Suprapubic skin (tissue), 4 donors: ENCODE measurements at places on chromosomes 1 and 21.

DNA sequence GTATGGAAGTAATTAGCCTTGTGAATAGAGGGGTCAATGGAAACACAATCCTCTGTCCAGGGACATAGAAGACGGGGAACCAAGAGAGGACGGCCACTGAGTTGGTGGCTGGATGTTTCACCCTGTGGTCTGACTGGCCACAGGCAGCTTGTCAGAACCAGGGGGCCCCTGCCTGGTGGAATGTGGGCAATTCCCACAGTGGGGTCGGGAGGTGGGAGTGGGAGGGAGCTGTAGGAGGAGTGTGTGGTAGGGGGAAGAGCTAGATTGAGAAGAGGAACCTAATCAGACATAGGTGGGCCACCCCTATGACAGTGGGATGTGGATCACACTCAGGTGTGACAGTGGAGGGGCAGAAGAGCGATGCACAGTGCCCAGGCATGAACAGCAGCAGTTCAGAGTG lies 31.3 kb downstream of the TRIM62 start:
- no peak for DNase-seq

DNA sequence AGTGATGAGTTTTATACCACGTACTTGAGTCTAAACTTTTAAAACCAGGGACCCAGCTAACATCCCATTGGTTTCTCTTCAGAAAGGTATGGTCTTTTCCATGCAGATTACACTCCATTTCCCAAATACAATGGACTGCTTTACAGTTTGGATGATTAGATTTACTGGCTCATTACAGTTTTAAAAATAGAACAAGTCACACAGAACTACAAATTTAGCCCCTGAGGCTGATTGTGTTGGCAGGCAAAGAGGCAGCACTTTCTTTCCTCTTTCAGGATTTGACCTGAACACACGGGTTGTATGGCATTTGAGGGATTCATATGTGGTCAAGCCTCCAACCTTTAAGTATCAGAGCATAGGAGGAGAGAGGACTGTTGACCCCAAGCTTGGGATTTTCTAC lies 21.8 kb upstream of the VTCN1 start:
- DNase-seq, result no peak

- no peak for DNase-seq
Observed at GRCh38 chr1:168121401-168122011, 15.2 kb downstream of the GPR161 start.

DNA sequence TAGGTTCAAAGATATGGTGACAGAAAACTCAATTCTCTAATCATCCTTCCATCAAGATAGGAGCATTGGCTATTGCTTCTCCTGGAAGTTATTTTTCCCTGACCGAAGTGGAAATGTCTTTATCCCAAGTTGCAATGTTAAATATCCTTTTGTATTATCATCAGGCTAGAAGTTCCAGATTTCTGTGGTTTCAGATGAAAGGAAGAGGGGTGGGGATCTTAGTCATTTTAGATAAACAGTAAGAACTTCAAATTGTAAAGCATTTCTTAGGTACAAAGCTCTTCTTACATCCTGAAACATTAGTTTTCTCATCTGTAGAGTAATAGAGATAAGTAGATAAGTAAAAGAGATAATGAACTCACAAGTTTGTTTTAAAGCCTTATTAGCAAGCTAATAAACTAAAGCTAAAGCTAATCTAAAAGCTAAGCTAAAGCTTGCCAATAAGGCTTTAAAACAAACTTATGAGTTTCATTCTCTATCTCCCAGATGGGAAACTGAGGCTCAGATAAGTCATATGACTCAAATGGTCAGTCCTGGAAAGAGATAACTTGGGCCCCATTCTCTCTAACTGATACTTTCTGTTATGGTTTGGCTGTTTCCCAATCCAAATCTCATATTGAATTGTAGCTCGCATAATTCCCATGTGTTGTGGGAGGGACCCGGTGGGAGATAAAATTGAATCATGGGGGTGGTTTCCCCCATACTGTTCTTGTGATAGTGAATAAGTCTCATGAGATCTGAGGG lies 99.2 kb upstream of the KCNK2 start:
- no peak for DNase-seq

- no peak for DNase-seq
Observed at GRCh38 chr1:2486558-2486957, 10.5 kb downstream of the PLCH2 start.

- no peak for DNase-seq
Observed at GRCh38 chr1:153849487-153850185, 73.1 kb downstream of the GATAD2B start.

DNA sequence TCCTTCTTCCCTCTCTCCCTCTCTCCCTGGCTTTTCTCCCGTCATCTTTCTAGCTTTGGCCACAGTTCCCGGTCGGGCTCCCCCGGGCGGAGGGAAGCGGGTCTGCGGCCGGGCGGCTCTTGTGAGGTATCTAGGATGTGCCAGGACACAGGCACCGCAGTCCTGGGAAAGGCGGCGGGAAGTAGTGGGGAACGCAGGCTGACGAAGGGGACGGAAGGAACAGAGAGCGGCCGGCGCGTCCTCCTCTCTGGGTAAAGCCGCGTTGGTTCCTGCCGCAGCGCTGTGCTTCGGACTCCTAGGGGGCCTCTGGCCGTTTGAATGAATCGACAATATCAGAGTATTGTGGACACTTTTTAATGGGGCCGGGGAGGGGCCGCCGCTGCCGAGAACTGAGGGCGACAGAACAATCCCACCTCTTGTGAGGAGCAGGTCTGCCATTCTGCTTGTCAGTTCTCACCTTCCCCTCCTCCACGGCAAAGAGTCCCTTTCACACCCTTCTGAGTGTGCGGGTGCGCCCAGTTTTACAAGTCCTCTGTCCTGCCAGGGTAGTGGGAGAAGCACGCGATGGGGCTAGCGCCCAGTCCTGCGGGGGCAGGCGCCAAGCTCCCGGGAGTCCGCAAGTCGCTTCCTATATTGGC lies 1.2 kb upstream of the LHX9 start:
- DNase-seq, result no peak

- DNase-seq, result no peak
Observed at GRCh38 chr1:3042481-3042880, 21.2 kb downstream of the ACTRT2 start.

DNA sequence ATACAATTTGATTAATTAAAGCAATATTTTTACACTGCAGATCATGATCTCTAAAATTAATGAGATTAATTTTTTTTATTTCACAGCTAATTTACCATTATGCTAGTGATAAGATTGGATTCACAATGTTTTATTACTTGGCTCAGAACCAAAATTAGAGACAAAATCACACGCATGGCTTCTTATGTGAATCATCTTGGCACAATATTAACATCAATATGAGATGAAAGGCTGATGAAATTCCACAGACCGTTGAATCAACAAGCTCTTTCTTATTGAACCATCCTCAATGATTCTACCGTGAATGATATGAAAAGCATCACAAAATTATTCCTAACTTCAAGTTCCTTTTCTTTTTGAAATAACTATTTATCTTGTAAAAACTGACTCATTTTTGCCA lies 544.9 kb downstream of the KCNT2 start:
- DNase-seq, result no peak

DNA sequence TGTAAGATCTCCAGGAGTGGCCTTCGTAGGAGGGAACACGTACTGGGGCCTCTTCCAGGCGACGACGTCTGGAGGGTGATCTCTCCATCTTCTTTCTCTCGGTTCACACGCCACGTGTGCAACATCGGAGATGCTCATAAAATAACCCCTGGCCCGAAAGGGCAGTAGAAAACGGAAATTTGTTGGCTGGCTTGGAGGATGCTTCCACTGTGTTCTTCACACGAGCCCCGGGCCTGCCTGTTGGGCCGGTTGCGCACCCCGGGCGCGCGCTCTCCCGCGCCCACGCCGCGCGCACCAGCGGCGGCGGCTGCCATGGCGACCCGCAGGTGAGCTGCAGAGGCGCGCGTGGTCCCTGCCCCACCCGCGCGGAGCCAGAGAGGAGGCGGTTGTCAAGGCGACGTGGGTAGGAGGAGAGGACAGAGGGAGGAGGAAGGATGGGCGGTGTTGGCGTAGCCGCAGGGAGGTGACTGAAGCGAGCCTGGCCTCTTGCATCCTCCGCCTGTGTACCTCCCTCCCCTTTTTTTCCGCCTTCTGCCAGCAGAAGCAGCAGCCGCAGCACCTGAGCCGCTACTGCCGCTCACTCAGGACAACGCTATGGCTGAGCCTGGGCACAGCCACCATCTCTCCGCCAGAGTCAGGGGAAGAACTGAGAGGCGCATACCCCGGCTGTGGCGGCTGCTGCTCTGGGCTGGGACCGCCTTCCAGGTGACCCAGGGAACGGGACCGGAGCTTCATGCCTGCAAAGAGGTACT lies at the start of gene ELAPOR1:
Gene ELAPOR1, plus strand, starts transcription at position 526 of the 752 bp plus-strand sequence. Its CDS starts 69 bp downstream, at position 595.
- DNase-seq, result peak; percentile 78
